Pancreas (tissue), 10 donors: ENCODE measurements at places on chromosomes 5 and 9. TPM values are rescaled to one million over a fixed set of nuclear protein-coding genes. Genes with fewer than 3 reads are reported as not detected.

Gene SLC27A4
- polyA plus RNA-seq = 18.6 TPM

DNA sequence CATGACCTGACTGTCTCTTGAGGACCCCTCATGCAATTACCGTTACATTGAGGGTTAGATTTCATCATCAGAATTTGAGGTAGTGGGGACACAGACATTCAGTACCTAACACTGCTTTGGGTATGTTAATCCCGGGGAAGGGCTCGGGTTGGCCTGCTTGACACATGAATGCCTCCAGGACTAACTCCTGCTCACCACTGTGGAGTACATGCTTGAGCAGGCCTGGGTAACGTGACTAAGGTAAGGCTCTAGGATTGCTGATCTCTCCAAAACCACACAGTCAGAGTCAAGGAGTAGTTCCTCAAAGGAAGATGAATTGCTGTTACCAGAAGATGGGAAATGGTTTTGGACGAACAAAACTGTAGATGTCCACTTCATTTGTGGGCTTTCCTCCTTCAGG, 376.3 kb upstream of the ZNF462 start:
- no peak for DNase-seq
- no peaks in the 10 kb centered on the region for H3K27me3 ChIP-seq
- H3K36me3 ChIP-seq = no peaks in the 10 kb centered on the region
- H3K4me1 ChIP-seq = no peaks in the 10 kb centered on the region
- H3K27ac ChIP-seq = no peak overlapping the region

Gene NDUFA8
- polyA plus RNA-seq = 29.1 TPM

DNA sequence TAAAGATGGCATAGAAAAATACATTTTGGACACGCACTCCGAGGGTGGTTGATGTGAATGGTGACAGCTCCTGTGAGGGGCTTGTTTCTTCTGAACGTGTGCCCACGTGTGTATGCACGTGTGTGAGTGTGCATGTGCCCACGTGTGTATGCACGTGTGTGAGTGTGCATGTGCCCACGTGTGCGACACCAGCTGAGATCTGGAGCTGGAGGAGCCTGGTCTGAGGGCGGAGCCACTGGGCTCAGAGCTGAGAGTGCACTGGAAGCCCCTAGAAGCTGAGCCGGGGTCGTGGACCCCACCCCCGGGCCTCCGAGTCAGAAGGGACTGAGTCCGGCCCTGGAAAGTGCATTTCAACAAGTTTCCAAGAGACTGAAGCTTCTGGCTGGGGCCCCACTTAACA, 282.5 kb upstream of the IRX4 start:
- H3K27ac ChIP-seq = no peak overlapping the region
- H3K4me1 ChIP-seq = no peaks in the 10 kb centered on the region
- H3K27me3 ChIP-seq = no peaks in the 10 kb centered on the region
- H3K4me3 ChIP-seq = no peak overlapping the region

DNA sequence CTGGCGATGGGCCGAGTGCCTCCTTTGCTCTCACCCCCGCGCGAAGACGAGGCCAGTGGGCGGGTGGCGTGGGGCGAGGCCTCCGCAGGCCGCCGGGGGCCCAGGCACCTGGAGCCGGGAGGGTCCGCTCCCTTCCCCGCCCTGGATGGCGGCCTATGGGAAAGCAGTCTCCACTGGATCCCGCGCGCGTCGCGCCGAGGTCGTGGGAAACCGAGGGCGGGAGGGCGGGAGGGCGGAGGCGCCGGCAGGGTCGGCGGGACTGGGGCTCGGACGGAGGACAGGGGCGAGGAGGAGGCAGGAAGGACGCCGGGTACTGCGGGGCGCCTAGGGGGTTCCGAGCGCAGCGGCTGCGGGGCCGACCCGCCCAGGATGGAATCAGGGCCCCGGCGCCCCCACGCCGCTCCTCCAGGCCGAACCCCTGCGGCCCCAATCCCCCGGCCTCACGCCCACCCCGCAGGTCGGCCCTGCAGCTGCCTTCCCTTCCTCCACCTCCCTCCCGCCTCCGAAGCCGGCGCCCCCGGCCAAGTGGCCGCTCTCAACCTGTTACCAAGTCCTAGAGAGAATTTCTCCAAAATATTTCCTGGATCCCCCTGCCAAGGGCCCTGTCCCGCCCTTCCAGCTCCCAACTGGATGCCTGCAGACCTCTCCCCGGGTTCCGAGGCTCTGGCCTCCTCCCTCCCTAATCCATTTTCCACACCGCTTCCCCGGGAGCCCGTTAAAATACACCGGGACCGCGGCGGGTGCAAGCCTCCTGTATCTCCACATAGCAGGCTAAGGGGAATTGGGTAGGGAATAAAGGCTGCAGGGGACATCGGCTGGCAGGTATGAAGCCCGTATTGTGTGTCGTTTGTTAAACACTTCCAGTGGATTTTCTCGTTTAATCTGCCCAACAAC, 146.3 kb downstream of the ERCC6L2 start:
- no peaks in the 10 kb centered on the region for H3K27me3 ChIP-seq
- DNase-seq = no peak
- no peaks in the 10 kb centered on the region for H3K36me3 ChIP-seq

Gene DRD1
- 0.21 TPM for polyA plus RNA-seq

Gene CLIC3
- polyA plus RNA-seq = 1.1 TPM

Gene CCNH
- 25.9 TPM for polyA plus RNA-seq

Gene OMD
- polyA plus RNA-seq = 0.38 TPM

GRCh38 chr5:178490935-178491652, 99.1 kb downstream of the COL23A1 start:
- no peaks in the 10 kb centered on the region for H3K4me1 ChIP-seq
- no peak overlapping the region for H3K27ac ChIP-seq
- DNase-seq = no peak
- H3K4me3 ChIP-seq = no peak overlapping the region
- H3K27me3 ChIP-seq = no peaks in the 10 kb centered on the region

DNA sequence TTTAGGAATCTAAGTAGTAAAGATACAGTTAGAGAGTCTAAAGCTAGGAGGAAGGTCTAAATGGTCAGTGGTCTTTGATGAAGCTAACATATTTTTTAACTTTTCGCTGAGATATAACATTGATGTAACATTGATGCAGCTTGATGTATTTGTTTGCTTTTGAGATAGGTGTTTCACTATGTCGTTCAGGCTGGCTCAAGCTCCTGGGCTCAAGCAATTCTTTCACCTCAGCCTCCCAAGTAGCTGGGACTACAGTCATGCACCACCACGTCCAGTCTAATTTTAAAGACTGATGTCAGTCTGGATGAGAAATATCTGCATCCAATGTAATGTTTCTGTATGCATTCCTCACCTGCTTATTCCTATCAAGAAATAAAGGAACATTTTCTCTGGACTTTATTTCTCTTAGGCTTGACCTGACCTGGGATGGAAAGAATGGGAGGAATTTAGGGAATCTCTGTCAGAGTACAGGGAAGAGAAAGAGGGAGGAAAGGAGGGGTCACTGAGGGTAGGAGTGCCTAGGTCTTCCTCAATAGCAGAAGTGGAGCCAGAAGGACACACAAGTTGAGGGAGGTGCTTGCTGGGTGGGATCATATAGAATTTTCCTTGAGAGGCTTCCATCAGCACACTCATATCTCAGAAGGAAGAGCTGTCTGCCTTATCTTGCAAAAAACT, 101.5 kb upstream of the GPBP1 start:
- no peak for DNase-seq
- no peaks in the 10 kb centered on the region for H3K4me1 ChIP-seq
- H3K27me3 ChIP-seq = no peaks in the 10 kb centered on the region

GRCh38 chr5:32390819-32391591, 53.5 kb downstream of the ZFR start:
- no peaks in the 10 kb centered on the region for H3K4me1 ChIP-seq
- H3K27ac ChIP-seq = no peak overlapping the region
- peaks cover 19% of the 10 kb centered on the region for H3K36me3 ChIP-seq
- no peak overlapping the region for H3K4me3 ChIP-seq
- no peak for DNase-seq

Gene PNPLA7
- polyA plus RNA-seq = 71.8 TPM

DNA sequence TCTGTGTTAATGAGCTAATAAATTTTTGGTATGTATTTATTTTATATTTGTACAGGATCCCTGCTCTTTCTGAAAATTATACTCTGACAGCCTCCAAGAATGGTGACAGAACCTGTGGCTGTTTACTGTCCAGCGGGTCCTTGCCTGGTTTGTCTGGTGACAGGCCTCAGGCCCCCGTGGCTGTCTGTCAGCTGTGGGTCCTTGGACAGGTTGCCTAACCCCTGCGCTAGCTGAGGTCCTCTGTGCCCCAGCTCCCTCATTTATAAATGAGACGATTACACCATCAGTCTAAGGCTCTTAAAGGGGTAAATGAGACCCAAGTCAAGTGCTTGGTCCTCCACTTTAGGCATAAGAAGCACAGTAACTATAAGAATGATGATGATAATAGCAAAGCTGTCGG, 125.1 kb upstream of the COL5A1 start:
- H3K27ac ChIP-seq = no peak overlapping the region
- H3K27me3 ChIP-seq = no peaks in the 10 kb centered on the region
- no peak overlapping the region for H3K4me3 ChIP-seq

- DNase-seq = no peak
- no peaks in the 10 kb centered on the region for H3K4me1 ChIP-seq
- H3K27ac ChIP-seq = no peak overlapping the region
- H3K27me3 ChIP-seq = no peaks in the 10 kb centered on the region
- no peak overlapping the region for H3K4me3 ChIP-seq
Observed at GRCh38 chr9:110555551-110556331, 23.8 kb downstream of the SVEP1 start.

DNA sequence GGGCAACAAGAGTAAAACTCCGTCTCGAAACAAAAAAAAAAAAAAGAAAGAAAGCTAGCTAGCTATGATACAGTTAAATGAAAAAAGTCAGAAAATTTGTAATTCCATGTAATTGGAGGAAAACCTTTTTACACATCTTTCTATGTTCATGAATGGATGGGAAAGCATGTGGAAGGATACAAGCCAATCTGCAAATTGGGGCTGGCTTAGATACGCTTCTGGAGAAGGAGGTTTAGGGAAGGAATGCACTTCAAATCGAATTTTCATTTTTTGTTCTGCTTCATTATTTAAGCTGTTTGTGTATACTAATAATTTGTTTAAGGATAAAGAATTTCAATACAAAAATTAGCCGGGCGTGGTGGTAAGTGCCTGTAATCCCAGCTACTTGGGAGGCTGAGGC, 6.7 kb downstream of the VDAC1 start:
- H3K4me1 ChIP-seq = peaks cover 16% of the 10 kb centered on the region
- H3K27me3 ChIP-seq = no peaks in the 10 kb centered on the region
- H3K27ac ChIP-seq = no peak overlapping the region
- no peaks in the 10 kb centered on the region for H3K36me3 ChIP-seq
- DNase-seq = no peak
- no peak overlapping the region for H3K4me3 ChIP-seq

Gene NAIP
- 12.9 TPM for polyA plus RNA-seq

Gene SLC6A7
- polyA plus RNA-seq = not detected

- H3K4me1 ChIP-seq = no peaks in the 10 kb centered on the region
- no peak overlapping the region for H3K27ac ChIP-seq
- no peak for DNase-seq
- H3K27me3 ChIP-seq = no peaks in the 10 kb centered on the region
Observed at GRCh38 chr9:13292782-13293181, 13.3 kb upstream of the MPDZ start.

Gene IL13
- polyA plus RNA-seq = not detected

- H3K4me1 ChIP-seq = no peaks in the 10 kb centered on the region
- H3K4me3 ChIP-seq = no peak overlapping the region
- H3K36me3 ChIP-seq = no peaks in the 10 kb centered on the region
- no peak overlapping the region for H3K27ac ChIP-seq
Observed at GRCh38 chr9:132732326-132733259, 62.3 kb downstream of the GTF3C4 start.

DNA sequence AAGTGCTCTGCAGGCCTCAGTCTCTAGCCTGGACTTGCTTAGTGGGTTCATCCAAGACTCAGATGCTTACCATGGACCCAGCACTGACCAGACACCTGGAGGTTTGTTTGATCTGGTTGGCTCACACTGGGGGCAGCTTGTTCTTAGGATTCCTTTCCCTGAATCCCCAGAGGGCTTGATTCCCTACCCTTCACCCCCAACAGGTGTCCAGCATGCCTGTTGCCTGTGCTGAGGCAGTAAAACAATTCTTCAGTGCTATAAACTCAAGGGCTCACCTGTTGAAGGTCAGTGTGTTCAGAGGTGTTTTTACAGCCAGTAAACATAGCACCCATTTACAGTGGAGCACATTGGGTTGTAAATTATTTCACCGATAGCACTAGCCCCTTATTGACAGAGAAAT, 123.8 kb upstream of the KLF4 start:
- H3K27ac ChIP-seq = no peak overlapping the region
- no peaks in the 10 kb centered on the region for H3K4me1 ChIP-seq

GRCh38 chr5:125612181-125612721, 811.0 kb upstream of the GRAMD2B start:
- H3K27me3 ChIP-seq = no peaks in the 10 kb centered on the region
- H3K4me3 ChIP-seq = no peak overlapping the region
- H3K4me1 ChIP-seq = peaks cover 11% of the 10 kb centered on the region
- no peak overlapping the region for H3K27ac ChIP-seq
- peak; percentile 54 for DNase-seq

Gene LECT2
- polyA plus RNA-seq = not detected

DNA sequence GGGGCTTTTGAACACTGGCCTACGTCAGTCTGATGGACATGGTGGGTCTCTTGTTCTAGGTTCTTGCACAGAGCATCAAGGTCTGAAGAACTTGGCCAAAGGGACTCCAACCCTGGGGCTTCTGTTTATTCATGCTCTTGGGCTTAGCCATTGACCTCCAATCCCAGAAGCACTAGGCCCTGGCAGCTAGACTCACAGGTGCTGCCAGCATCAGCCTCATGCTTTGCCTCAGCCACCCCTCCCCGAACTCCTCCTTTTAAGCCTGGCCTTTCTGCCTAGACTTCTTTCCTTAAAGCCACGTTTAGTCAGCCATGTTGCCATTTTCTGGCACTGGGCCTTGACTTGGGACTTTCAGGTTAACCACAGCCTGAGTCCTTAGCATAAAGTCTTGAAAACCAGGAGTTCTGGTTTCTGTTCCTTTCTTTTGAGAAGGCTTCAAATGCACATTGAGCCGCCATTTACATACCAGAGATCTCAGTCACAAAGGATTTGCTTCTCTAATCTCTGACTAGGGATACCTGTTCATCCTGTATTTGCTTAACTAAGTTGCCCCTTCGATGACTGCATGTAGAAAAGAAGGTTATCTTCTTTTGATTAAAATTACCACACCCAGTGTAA, 54.7 kb downstream of the ANGPTL2 start:
- H3K27me3 ChIP-seq = no peaks in the 10 kb centered on the region
- no peak overlapping the region for H3K4me3 ChIP-seq
- no peak for DNase-seq
- H3K27ac ChIP-seq = no peak overlapping the region
- peaks cover 7% of the 10 kb centered on the region for H3K4me1 ChIP-seq

GRCh38 chr5:178984145-178985072, 10.7 kb downstream of the GRM6 start:
- H3K4me3 ChIP-seq = no peak overlapping the region
- no peaks in the 10 kb centered on the region for H3K27me3 ChIP-seq
- DNase-seq = no peak
- no peak overlapping the region for H3K27ac ChIP-seq
